ENCODE measurements at places on chromosomes 4 and X.

- DNase-seq: no peak
Observed at GRCh38 chr4:108185252-108185651, 16.5 kb upstream of the LEF1 start.

- DNase-seq: no peak
Observed at GRCh38 chrX:105845631-105846030, 23.3 kb downstream of the NRK start.

- DNase-seq: no peak
Observed at GRCh38 chr4:2340272-2341061, 78.0 kb downstream of the ZFYVE28 start.

- no peak for DNase-seq
Observed at GRCh38 chrX:73785493-73785892, 222.5 kb downstream of the CHIC1 start.

DNA sequence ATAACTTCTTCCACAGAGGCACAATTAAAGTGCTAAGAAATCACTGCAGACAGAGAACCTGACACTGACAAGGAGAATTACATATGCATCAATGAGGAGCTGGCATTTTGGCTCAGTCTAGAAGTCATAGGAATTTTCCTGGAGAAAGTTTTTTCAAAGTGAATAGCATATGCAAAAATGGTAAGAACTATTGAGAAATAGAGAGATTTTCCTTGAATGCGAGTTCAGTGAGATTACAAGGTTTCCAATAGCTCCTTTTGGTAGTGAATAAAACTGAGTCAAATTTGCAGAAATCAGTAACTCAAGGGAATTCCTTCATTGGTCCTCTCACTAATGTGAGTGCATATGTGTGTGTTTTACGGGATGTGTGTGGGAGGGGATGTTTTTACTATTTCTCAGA is 557.5 kb downstream of the PPARGC1A start:
- DNase-seq: no peak

DNA sequence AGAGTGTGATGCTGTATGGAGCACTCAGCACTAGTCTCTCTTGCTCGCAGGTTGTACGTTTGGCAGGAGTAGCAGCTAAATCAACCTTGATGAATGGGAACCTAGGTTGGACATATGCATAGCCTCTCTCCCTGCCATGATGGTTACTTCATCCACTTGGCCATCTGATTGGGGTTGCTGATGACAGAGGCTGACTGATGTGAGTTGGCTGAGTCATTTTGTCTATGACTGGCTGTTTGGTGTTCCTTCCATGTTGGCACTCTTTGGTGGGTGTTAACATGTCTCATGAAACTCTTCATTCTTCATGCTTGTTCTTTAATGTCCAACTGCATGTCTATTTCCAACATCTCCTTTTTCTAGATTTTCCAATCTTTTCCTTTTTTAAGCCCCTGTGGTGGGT is 31.6 kb upstream of the SPARCL1 start:
- DNase-seq: no peak

- no peak for DNase-seq
Observed at GRCh38 chrX:100085846-100086245, 324.2 kb downstream of the PCDH19 start.

DNA sequence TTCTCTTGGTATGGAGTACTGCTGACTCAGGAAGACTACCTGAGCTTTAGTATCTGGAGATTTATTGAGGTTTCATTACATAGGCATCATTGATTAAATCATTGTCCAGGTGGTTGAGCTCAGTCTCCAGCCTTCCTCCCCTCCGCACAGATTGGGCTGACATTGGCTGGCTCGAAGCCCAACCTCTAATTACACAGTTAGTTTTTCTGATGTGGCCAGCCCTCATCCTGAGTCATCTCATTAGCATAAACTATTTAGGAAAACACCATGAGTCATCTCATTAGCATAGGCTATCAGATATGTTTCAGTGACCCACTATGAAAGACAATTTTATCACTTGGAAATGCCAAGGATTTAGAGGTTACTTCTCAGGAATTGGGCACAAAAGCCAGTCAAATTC is 93.9 kb upstream of the ANKRD50 start:
- DNase-seq: no peak

- DNase-seq: no peak
Observed at GRCh38 chrX:69015564-69016292, 149.5 kb downstream of the PJA1 start.

DNA sequence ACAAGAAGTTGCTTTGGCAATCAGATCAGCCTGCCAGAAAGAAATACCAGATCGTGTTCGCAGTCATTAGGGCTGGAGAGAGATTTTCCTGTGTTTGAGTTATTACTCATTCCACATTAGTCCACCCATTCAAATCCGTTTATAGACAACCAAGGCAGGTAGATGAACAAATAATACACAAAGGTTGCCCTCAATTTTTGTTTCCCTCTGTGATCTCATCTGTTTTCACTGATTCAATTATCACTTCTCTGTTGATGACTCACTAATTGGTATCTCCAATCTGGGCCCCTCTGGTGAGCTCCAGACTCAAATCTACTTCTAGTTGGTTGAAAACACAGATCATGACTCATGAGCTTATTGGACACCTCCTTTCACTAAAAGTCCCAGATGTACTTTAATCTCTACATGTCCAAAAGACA is 54.5 kb downstream of the CHM start:
- DNase-seq: no peak

- no peak for DNase-seq
Observed at GRCh38 chr4:168304744-168305459, 13.7 kb downstream of the DDX60 start.

- DNase-seq: no peak
Observed at GRCh38 chr4:141028024-141028529, 105.2 kb downstream of the RNF150 start.

GRCh38 chrX:7412840-7413239 is 264.9 kb upstream of the PUDP start:
- DNase-seq: no peak

GRCh38 chr4:168881781-168882420 is 128.2 kb downstream of the CBR4 start:
- no peak for DNase-seq

Measured in SK-N-MC (cell line).